ENCODE measurements at places on chromosomes 13 and 19.

- DNase-seq: no peak
These were observed at the start of gene KLK10 for GRCh38 chr19:51019544-51019925. TSS of gene KLK10 (minus strand) at chr19:51019709. CDS start at chr19:51019130, 579 bp downstream.

- DNase-seq: peak; percentile 91
These were observed 813 bp downstream of the ZNF296 start for GRCh38 chr19:45075301-45076028.

- DNase-seq: no peak
These were observed 10.6 kb downstream of the NKPD1 start for GRCh38 chr19:45150180-45150579.

- no peak for DNase-seq
These were observed 371.6 kb upstream of the OBI1 start for GRCh38 chr13:79030513-79030912.

DNA sequence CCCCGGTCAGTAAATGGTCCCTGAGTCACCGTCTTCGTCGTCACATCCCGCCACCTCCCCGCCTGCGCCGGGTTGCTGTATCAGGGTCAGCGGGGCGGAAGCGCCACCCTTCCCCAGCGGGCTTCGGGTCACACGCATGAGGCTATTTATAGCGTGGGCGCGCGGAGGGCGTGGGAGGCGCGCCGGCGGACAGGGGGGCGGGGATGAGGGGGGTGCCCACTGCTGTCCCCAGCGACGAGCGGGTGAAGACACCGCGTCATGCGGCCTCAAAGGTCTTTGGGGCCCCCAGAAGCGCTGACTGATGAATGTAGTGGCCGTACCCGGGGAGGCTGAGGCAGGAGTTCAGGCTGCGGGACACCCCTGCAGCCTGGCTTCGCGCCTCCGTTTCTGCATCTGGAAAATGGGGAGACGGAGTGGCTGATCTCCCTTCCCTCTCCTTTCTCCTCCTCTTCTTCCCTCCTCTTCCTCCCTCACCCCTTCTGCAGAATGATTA, 7.9 kb downstream of the UNC13A start:
- peak; percentile 91 for DNase-seq

DNA sequence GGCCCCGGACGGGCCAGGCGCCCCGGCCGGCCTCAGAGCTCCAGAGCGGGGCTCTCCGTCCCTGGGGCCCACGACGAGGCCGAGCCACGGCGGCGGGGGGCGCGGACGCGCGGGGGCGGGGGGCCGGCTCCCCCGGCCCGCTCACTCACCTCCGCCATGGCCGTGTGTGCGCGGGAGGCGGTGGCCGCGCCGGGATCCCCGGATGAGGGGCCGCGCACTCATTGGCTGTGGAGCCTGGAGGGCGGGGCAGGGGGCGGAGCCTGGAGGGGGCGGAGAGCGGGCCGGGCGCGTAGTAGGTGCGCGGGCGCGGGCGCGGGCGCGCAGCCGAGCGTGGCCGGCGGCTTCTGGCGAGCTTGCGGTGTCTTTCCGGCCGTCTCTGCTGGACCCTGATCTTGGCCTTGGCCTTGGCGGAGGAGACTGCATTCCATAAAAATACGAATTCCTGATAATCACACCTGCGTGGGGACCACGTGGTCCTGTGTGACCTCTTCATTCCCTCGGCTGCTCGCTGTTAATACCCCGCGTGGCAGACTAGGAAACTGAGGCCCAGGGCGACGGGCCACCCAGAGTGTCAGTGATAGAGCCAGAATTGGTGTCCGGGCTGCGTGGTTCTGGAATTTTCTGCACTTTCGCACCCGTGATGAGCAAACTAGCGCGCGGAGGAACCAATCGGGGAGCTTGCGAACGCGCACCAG, at the start of gene MIER2:
Gene MIER2, minus strand, starts transcription at position 172 of the 695 bp plus-strand sequence. Its CDS starts 14 bp downstream, at position 158.
- DNase-seq: peak; percentile 92

- no peak for DNase-seq
These were observed 1.8 kb upstream of the MED4 start for GRCh38 chr13:48096670-48097069.

GRCh38 chr13:75621147-75621546, 15.0 kb upstream of the LMO7 start:
- DNase-seq: no peak

DNA sequence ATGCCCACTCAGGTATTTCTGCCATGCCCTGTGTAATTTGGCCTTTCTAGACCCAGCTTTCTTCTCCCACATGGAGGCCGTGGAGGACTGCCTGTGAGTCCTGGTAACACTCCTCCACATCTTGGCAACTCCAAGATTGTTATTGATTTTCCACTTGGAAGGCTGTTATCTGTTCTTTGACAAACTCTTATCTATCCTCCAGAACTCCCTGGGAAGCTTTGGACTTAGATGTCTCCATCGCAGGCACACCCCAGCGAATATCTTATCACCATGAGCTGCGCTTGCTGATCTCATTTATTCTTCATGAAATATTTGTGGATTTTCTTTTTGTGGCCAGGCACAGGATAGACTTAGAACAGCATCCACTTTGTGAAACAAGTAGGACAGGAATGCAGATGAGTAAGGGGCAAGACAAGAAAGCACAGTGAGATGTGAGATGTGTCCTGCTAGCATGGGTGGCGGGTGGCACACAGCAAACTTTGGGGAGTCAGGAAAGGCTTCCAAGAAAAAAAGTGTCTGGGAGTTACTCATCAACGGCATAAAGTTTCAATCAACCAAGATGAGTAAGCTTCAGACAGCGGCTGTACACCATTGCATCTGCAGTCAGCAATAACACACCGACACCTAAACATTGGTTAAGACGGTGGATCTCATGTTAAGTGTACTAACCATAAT, 84.5 kb upstream of the IRS2 start:
- DNase-seq: no peak

- no peak for DNase-seq
These were observed 4.5 kb upstream of the CADM4 start for GRCh38 chr19:43644181-43644580.

DNA sequence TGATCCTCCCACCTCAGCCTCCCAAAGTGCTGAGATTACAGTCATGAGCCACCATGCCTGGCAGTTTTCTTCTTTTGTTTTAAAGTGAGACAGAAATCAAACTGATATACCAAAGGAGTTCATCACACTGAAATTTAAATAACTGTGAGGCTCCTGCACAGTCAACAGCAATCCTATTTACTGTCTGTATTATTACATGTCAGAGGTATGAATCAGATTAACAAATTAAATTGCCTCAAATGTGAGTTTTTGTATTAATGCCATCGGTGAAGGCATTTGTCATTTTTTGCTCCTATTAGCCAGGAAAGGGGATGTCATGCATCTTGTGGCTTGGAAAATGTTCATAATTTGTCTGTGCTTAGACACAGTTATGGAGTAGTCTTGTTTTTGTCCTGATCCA, 20.4 kb downstream of the DCT start:
- DNase-seq: no peak

- DNase-seq: no peak
These were observed 45.7 kb upstream of the TDRD3 start for GRCh38 chr13:60351326-60351725.

DNA sequence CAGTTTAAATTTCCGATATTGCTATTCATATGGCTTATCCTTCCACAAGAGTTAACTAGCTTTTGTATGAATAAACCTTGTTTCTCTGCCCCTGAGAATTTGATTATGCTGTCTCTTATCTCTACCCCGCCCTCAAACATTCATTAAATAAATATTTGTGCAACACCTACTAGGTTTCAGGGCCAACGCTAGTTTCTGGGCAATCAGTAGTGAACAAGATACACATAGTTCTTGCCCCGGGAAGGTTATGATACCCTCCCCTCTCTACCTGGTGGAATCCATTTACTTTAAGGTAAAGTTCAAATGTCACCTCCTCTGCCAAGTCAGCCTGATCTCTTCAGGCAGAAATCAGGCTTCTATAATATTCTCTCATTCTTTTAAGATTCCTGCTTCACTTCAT, 16.6 kb upstream of the USP12 start:
- DNase-seq: no peak

DNA sequence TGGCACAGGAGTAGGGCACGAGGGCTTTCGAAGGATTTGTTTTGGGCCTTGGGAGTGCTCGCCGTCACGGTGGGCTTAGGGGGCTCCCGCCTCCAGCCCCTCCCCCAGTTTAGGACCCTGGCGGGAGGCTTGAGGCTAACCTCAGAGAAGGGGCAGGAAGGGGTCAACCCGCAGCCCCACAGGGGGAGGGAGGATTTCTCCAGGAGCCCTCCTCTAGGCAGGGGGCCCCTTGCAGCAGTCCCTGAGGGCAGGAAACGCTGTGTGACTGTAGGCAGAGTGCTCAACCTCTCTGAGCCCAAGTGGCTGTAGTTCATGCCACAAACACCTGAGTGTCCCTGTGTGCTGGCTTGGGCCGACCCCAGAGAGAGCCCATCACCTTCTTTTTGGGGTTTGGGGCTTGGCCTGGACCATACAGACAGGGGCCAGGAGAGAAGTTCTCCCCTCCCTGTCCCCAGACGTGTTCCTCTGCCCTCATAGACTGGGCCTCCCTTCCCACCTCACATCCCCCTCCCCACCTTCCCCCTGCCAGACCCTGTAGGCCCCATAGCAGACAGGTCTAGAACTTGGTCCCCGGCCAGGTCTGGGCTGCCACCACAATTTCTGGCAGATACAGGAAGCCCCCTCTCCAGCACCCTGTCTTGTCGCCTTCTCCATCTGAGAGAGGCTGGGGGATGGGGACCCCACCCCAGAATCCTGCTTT, 8.1 kb downstream of the ISYNA1 start:
- no peak for DNase-seq

GRCh38 chr13:114151565-114152284, 19.3 kb upstream of the RASA3 start:
- peak; percentile 71 for DNase-seq

GRCh38 chr19:38666663-38667511, 19.4 kb downstream of the ACTN4 start:
- no peak for DNase-seq

DNA sequence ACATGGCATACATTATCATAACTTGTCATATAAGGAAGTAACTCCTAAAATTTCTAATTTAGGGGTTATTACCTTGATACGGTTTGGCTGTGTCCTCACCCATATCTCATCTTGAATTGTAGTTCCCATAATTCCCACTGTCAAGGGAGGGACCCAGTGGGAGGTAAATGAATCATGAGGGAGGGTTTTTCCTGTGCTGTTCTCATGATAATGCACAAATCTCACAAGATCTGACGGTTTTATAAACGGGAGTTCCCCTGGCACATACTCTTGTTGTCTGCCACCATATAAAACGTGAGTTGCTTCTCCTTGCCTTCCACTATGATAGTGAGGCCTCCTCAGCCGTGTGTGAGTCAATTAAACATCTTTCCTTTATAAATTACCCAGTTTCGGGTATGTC, 76.0 kb downstream of the ZDHHC20 start:
- DNase-seq: no peak

- DNase-seq: no peak
These were observed 10.5 kb upstream of the GJA3 start for GRCh38 chr13:20171364-20171763.
